ENCODE measurements at places on chromosomes 6 and 20. TPM values are rescaled to one million over a fixed set of nuclear protein-coding genes. Genes with fewer than 3 reads are reported as not detected.

Gene MCCD1
- not detected for total RNA-seq

Gene AIF1
- 68.7 TPM for total RNA-seq

Gene GNAS-AS1
- not detected for total RNA-seq

Gene EDN1
- 7.2 TPM for total RNA-seq

Gene RBM24
- total RNA-seq = 23.6 TPM

Gene HCRTR2
- total RNA-seq = not detected

Gene DYNLRB1
- 124 TPM for total RNA-seq

Gene SRMS
- total RNA-seq = not detected

Gene OPN5
- not detected for total RNA-seq

Gene MUC22
- total RNA-seq = not detected

Gene C4B
- 121 TPM for total RNA-seq

Gene SH3BGRL2
- total RNA-seq = 14.0 TPM

Gene COL10A1
- not detected for total RNA-seq

Gene GPR63
- 0.90 TPM for total RNA-seq

Gene RWDD2A
- 4.7 TPM for total RNA-seq

Gene C6orf163
- total RNA-seq = 2.7 TPM

Gene POM121L2
- not detected for total RNA-seq

Gene CSNK2B
- 85.2 TPM for total RNA-seq

Gene SLC35D3
- not detected for total RNA-seq

Gene PNPLA1
- 0.19 TPM for total RNA-seq
